ENCODE measurements at places on chromosomes 5 and 9.
A peak's percentile ranks its signal among the peaks of the same experiment; 100 is the strongest.

GRCh38 chr9:8876303-8876702, 1076.7 kb upstream of the DMAC1 start:
- no peak for DNase-seq
- H3K36me3 ChIP-seq = no peaks in the 10 kb centered on the region
- peaks cover 1% of the 10 kb centered on the region for H3K4me1 ChIP-seq
- no peak overlapping the region for H3K27ac ChIP-seq
- H3K4me3 ChIP-seq = no peak overlapping the region
- no peaks in the 10 kb centered on the region for H3K27me3 ChIP-seq

DNA sequence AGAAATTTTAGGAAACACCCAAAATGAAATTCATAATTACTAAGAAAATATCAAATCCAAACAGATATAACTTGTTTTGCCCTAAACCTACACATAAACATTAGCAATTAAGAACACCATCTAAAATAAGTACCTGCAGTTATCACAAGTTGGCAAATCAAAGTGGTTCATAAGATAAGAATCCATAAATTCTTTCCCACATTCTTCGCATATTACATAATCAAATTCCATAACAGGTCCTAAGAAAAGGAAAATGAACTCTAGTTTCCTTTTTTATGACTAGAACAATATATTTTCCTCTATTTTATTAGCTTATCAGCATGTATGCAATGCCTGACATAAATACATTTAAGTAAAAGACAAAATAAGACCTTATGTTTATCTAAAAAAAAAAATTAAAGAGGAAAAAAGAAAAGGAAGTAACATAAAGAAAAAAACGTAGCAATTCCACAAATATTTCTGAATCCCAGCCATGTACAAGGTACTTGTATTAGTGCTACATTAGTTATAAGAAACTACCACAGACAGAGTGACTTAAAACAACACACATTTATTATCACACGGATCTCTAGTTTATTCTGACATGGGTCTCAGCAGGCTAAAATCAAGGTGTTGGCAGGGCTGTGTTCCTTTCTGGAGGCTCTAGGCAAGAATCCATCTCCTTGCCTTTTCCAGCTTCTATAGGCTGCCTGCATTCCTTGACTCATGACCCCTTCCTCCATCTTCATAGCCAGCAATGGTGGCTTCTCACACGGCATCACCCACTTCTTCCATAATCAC, 7.5 kb downstream of the XPA start:
- H3K27ac ChIP-seq = no peak overlapping the region
- peaks cover 10% of the 10 kb centered on the region for H3K4me1 ChIP-seq
- H3K36me3 ChIP-seq = peaks cover 25% of the 10 kb centered on the region

- peak overlapping the region; percentile 31 for H3K27ac ChIP-seq
- H3K36me3 ChIP-seq = peaks cover 63% of the 10 kb centered on the region
- DNase-seq = no peak
Measured at GRCh38 chr9:2093920-2094597, 78.9 kb downstream of the SMARCA2 start.

- H3K4me1 ChIP-seq = peaks cover 56% of the 10 kb centered on the region
- DNase-seq = peak; percentile 84
- H3K27ac ChIP-seq = peak within 1 kb of the TSS; percentile 97
- H3K27me3 ChIP-seq = no peaks in the 10 kb centered on the region
- peaks cover 13% of the 10 kb centered on the region for H3K36me3 ChIP-seq
- H3K4me3 ChIP-seq = peak within 1 kb of the TSS; percentile 97
Measured at GRCh38 chr5:139389701-139390638, at the start of gene MZB1. MZB1 (minus strand) TSS chr5:139389913; CDS start chr5:139389856, 57 bp downstream.

DNA sequence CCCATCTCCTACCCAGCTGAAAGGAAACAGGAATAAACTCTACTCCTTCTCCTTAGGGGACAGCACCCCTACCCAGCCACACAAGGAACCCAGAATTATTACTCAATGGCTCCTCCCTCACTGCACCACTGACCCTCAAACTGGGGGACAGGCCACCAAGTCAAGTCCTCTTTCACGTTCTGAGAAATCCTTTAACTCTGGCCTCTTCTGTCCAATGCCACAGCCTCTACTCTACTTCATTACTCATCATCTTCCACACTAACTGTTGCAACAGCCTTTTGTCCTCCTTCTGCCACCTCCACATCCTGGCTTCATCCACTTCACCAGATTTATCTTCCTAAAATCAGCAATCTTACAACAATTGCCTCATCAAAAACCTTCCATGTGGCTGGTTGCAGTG, 6.8 kb downstream of the TTC39B start:
- H3K36me3 ChIP-seq = peaks cover 7% of the 10 kb centered on the region
- H3K4me3 ChIP-seq = no peak overlapping the region
- no peaks in the 10 kb centered on the region for H3K27me3 ChIP-seq
- peak overlapping the region; percentile 48 for H3K27ac ChIP-seq

- no peaks in the 10 kb centered on the region for H3K36me3 ChIP-seq
- peaks cover 39% of the 10 kb centered on the region for H3K27me3 ChIP-seq
- DNase-seq = no peak
- H3K4me3 ChIP-seq = no peak overlapping the region
- H3K4me1 ChIP-seq = peaks cover 3% of the 10 kb centered on the region
Measured at GRCh38 chr9:38405785-38406184, 13.3 kb downstream of the ALDH1B1 start.

GRCh38 chr9:84404095-84404686, 63.6 kb upstream of the SLC28A3 start:
- H3K27me3 ChIP-seq = no peaks in the 10 kb centered on the region
- H3K4me1 ChIP-seq = no peaks in the 10 kb centered on the region
- no peak overlapping the region for H3K27ac ChIP-seq
- DNase-seq = no peak

- H3K4me3 ChIP-seq = no peak overlapping the region
- no peak overlapping the region for H3K27ac ChIP-seq
- DNase-seq = no peak
Measured at GRCh38 chr5:57468481-57469163, 14.0 kb downstream of the ACTBL2 start.

GRCh38 chr5:40134883-40135520, 544.7 kb upstream of the PTGER4 start:
- peaks cover 7% of the 10 kb centered on the region for H3K4me1 ChIP-seq
- peaks cover 11% of the 10 kb centered on the region for H3K27me3 ChIP-seq
- no peaks in the 10 kb centered on the region for H3K36me3 ChIP-seq
- no peak for DNase-seq

DNA sequence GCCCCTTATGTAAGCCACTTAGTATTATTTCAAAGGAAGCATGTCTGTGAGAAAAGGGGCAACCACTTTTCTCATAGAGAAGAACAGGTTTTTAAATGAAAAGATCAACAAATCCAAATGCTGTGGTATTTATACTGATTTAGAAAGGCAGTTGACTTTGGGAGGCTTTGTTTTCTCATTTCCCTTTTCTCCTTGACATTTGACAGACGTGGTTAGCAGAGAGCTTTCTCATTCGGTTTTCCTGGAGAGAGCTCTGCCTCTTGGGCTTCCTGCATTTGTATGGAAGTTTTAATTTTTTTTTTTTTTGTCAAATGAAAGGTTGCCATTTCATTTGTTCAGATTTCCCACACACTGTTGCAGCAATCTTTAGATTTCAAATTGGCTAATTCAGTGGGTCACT, 62.5 kb downstream of the EXOSC2 start:
- H3K36me3 ChIP-seq = no peaks in the 10 kb centered on the region
- H3K27me3 ChIP-seq = no peaks in the 10 kb centered on the region
- peak overlapping the region; percentile 17 for H3K4me3 ChIP-seq
- no peak overlapping the region for H3K27ac ChIP-seq
- peaks cover 27% of the 10 kb centered on the region for H3K4me1 ChIP-seq
- DNase-seq = no peak

DNA sequence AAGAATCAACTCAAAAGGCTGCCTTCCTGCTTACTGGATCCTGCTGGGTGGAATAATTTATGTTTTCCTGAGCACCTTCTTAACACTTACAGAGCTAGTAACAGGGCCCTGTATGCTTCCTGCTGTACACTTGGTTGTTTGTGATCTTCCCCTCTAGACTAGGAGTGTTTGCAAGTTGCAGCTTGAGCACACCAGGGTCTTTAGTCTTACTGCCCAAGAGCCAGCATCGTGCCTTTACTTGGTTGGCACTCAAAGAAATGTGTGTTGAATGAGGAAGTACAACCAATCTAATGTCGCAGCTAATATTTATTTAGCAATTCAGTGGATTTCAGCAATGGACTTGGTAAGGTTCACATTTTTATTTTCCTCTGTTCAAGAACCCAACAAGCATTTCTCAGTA, 57.5 kb upstream of the HAND1 start:
- peaks cover 22% of the 10 kb centered on the region for H3K27me3 ChIP-seq
- no peak overlapping the region for H3K4me3 ChIP-seq
- H3K4me1 ChIP-seq = no peaks in the 10 kb centered on the region
- no peak for DNase-seq

GRCh38 chr9:36433386-36433785, 33.3 kb upstream of the RNF38 start:
- DNase-seq = no peak
- peaks cover 9% of the 10 kb centered on the region for H3K4me1 ChIP-seq
- peaks cover 9% of the 10 kb centered on the region for H3K36me3 ChIP-seq
- H3K4me3 ChIP-seq = no peak overlapping the region

DNA sequence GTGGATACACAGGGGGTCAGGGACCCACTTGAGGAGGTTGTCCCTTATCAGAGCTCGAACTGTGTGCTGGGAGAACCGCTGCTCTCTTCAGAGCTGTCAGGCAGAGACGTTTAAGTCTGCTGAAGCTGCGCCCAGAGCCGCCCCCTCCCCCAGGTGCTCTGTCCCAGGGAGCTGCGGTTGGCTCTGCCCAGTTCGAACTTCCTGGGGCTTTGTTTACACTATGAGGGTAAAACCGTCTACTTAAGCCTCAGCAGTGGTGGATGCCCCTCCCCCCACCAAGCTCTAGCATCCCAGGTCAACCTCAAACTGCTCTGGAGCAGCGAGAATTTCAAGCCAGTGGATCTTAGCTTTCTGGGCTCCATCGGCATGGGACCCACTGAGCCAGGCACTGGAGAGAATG, 15.9 kb downstream of the SRD5A1 start:
- H3K4me1 ChIP-seq = peaks cover 29% of the 10 kb centered on the region
- DNase-seq = no peak
- H3K27me3 ChIP-seq = no peaks in the 10 kb centered on the region
- H3K4me3 ChIP-seq = no peak overlapping the region
- no peak overlapping the region for H3K27ac ChIP-seq

DNA sequence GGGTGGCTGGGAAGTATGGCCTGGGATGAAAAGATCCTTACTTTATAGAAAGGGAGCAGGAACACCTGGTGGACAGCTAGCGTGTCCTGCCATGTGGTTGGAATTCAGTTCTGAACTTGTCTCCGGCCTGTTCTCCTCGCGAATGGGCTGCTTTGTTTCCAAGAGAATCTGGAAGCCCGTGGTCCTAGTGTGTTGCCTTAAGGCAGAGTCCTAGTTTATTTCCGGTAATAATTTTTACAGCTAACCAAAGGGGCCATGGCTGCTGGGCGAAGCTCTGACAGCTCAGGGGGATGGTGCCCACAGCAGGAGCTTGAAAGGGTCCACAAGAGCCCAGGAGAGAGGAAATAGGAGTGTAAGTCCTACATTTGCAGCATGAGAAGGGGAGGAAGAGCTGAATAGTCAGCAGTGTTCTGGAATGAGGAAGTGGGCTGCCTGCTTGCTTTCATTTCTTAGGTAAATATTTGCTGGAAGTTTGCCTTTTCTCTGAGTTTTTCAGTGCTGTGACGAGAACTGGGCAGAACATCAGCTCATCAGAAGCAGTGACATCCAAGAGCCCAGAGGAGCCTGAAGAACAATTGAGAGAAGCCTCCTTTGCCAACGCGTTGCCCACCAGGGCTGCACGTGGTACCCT, 13.1 kb upstream of the IGFBPL1 start:
- H3K4me3 ChIP-seq = no peak overlapping the region
- no peak for DNase-seq
- peaks cover 25% of the 10 kb centered on the region for H3K4me1 ChIP-seq
- H3K27ac ChIP-seq = no peak overlapping the region

DNA sequence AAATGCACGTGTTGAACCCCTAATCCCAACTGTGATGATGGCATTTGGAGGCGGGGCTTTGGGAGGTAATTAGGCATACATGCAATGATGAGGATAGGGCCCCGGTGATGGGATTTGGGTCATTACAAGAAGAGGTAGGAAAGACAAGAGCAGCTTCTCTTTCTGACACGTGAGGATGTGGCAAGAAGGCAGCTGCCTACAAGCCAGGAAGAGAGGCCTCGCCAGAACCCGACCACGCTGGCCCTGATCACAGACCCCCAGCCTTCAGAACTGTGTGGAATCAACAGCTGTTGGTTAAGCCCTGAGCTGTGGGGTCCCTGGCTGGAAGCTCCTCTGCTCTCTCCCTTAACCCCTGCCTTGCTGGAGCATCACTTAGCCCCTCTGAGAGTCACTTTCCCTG, 57.5 kb downstream of the COL23A1 start:
- H3K27ac ChIP-seq = no peak overlapping the region
- H3K27me3 ChIP-seq = no peaks in the 10 kb centered on the region
- no peak for DNase-seq
- no peaks in the 10 kb centered on the region for H3K36me3 ChIP-seq
- H3K4me3 ChIP-seq = no peak overlapping the region

- peaks cover 4% of the 10 kb centered on the region for H3K36me3 ChIP-seq
- peaks cover 19% of the 10 kb centered on the region for H3K27me3 ChIP-seq
- no peak overlapping the region for H3K27ac ChIP-seq
- no peak for DNase-seq
Measured at GRCh38 chr5:159547466-159548195, 217.3 kb upstream of the IL12B start.

DNA sequence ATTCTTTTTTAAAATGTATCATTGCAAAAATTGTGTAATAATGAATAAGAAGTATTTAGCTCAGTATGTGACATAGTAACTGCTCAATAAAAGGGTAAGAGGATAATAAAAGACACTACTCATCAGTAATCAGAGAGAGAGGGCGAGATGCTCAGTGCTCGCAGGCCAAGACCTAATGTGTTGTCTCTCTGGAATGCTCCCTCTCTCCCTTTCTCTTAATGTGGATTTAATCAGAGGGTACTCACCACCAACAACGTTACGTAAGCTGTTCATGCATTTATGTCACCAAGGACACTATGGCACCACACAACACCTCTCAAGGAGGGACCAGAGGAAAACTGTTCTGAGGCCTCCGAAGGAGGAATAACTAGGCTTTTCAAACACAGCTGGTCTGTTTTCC, 42.5 kb downstream of the WHRN start:
- peaks cover 24% of the 10 kb centered on the region for H3K4me1 ChIP-seq
- no peak for DNase-seq
- no peak overlapping the region for H3K4me3 ChIP-seq
- no peaks in the 10 kb centered on the region for H3K27me3 ChIP-seq
- H3K36me3 ChIP-seq = peaks cover 14% of the 10 kb centered on the region
- H3K27ac ChIP-seq = no peak overlapping the region

DNA sequence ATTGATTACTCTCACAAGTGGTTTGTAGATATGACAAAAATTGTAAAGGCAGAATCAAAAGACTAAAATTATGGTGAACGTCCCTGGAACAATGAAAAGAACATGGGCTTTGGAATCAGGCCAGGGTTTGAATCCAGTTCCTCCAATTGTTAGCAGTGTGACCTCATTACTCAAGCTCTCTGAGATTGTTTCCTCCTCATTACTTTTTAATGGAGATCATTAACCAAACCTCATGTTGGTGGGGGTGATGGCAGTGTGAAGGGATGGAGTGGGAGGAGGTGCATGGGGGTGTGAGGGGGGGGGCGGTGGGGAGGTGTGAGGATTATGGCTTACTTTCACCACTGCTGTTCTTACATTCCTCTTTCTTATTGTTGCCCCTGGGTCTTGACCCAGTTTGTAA, 44.1 kb upstream of the FOXE1 start:
- peaks cover 1% of the 10 kb centered on the region for H3K4me1 ChIP-seq
- no peaks in the 10 kb centered on the region for H3K36me3 ChIP-seq
- no peak overlapping the region for H3K4me3 ChIP-seq
- DNase-seq = no peak
- no peak overlapping the region for H3K27ac ChIP-seq

- no peak overlapping the region for H3K27ac ChIP-seq
- no peak overlapping the region for H3K4me3 ChIP-seq
- H3K27me3 ChIP-seq = peaks cover 6% of the 10 kb centered on the region
- peaks cover 29% of the 10 kb centered on the region for H3K36me3 ChIP-seq
- no peak for DNase-seq
Measured at GRCh38 chr9:136367296-136368145, 4.0 kb upstream of the DNLZ start.

All from stimulated activated naive B cell treated with anti-CD40 and anti-IgM and Interleukin-4, amounts not matched to agents 10 μg/mL and 1 μg/mL and 100 μg/mL, for 72 hours (primary cell).